ENCODE measurements at places on chromosomes 2 and 18.

DNA sequence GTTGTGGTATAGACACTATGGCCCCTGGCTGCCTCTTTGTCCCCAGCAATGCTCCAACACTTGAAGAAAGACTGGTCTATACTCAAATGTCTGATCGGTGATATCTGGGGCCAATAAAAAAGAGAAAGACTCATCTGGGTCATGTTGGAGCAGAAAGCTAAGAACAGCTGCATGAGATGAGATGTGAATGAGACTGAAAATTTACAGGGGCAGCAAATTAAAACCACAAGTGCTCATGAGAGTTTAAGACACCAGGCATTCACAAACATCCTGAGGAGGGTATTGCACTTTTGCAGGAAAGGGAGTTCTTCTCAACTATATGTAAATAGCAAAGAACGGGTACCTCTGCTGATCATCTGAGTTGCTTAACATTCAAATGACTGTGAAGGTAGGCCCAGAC lies 36.3 kb downstream of the MAIP1 start:
- no peak for DNase-seq

- DNase-seq: no peak
Measured at GRCh38 chr18:44065206-44065605, 615.5 kb upstream of the SETBP1 start.

DNA sequence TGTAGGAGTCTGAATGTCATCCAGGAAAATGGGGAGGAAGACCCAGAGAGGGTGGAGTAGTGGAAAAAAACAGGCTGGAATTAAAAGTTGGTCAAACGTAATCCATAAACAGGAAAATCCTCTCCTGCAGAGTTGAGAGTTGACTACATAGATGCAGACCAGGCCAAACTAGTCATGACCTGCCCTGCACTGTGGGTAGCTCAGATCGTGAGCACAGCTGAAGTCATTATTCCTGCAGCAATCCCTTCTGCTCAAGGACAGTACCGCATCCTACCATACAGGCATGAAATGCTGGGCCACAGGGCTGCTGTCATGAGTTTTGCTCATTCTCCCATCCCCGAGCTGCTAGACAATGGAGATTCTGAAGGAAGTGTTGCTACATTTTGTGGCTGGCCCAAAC lies 352.2 kb downstream of the EN1 start:
- no peak for DNase-seq

DNA sequence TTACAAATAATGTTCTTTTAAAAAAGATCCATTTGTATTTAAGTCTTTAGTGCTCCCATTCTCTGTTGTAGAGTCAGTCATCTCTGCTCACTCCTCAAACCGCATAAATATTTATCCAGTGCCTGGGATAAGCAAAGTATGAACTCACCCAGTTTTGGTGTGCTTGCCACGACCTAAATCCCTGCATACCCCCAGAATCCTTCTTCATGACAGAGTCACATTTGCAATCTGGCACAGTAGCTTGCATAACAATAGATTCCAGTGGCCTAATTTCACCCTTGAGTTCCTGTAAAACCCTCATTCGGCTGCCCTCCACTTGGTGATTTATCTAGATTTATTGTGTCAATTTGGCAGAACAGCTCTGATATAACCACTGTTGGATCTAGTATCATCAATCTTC lies 92.9 kb downstream of the DTNA start:
- DNase-seq: no peak

GRCh38 chr2:70247364-70248180 lies 856 bp downstream of the TIA1 start:
- DNase-seq: no peak

DNA sequence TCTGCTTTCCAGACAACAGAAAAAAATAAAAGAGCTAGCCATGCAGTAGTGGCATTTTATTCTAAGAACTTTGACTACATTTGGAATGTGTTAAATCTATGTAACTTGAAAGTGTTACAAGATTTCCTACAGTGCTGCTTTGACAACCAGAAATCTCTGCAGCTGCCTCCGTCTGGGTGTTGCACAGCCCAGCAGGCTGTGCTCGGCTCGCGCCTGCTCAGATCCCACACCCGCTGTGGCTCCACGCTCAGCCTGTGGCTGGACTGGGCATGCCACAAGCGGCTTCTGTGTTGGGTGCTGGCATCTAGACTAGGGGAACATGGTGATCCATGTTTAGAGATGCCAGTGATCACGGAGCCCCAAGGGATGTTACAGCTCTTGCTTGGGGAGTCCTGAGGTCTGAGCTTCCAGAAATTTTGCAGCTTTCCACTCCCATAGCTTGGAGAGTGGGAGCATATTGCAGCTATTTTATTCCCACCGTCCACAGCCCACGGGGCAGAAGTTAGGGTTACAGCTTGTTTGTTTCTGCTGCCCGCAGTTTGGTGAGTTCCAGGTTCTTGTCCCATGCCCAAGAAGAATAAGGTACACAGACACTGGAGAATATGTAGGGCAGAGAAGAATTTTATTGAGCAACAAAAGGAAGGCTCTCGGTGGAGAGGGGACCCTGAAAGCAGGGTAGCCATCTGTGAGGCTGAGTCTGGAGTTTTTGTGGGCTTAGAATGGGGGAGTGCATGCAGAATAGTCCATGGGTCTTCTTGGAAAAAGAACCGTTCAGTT lies 44.1 kb downstream of the FAM171B start:
- no peak for DNase-seq

DNA sequence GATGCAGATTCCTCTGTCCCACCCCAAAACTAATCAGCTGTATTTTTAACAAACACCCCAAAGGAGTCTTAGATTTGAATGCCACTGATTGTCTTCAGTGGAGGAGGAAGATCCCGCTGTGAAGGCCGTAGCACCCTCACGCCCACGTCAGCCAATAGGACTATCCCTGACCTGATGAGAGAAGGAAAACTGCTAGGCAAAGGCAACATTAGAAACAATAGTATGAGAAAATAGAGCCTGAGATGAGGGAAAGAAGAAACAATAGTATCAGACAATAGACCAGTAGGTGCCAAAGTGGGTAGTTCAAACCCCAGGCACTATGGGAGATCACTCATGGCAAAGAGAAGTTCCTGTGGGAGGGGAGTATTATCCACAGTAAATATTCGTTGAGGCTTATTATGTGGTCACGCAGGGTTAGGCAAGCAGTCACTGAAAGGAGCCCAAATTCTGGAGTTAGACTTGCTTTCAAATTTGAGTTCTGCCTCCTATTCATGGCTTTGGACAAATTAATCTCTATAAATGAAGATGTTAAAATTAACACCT lies 2.8 kb downstream of the PCBP1 start:
- DNase-seq: no peak

- no peak for DNase-seq
Measured at GRCh38 chr2:172614932-172615331, 59.0 kb downstream of the PDK1 start.

DNA sequence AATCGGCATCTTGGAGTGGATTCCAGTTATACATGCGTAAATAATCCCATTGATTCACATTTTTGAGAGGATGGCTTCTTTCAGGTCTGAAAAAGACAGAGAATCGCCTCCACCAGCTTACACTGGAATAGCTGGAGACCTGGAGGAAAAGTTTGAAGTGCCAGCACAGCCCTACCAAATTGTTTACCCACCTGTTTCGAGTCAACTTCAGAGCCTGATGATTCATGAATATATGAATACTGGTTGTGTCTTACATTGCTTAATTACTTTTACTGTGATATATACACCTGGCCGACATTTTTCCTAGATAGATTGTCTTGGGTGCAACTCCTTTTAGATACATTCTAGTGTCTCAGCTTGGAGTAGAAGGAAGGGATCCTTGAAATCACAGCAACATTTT lies 335 bp upstream of the NCKAP5 start:
- DNase-seq: no peak

DNA sequence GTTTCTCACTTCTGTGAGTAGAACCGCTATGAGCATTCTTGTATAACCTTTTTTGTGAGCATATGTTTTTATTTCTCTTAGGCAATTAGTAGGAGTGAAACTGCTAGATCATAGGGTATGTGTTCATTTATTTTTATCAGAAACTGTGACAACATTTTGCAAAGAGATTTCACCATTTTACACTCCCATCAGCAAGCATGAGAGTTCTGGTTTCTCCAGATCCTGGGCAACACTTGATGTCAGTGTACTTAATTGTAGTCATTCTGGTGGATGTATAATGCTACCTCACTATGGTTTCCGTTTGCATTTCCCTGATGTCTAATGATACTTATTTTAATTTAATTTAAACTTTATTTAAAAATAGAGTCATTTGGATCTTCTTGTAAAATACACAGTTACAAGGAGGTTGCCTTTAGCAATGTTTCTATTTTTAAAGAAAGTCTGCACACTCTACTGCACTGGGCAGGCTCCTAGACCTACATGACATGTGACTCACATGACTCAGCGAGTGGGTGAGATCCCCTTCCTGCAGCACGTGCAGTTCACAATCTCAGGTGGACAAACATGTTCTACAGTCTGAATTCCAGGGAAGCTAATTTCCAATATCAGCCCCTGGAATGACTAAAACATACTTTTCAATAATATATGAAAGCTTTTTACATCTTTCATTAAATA lies 127.0 kb upstream of the BCL2L11 start:
- no peak for DNase-seq

GRCh38 chr2:134574611-134575330 lies 144.0 kb downstream of the TMEM163 start:
- DNase-seq: no peak

- DNase-seq: no peak
Measured at GRCh38 chr2:144026753-144027152, 493.2 kb downstream of the ZEB2 start.
